ENCODE measurements at places on chromosomes 13 and 19.

GRCh38 chr13:111043575-111043982 is 71.5 kb upstream of the ARHGEF7 start:
- no peak for DNase-seq

- no peak for DNase-seq
Observed at GRCh38 chr19:14139944-14140343, 3.6 kb upstream of the ASF1B start.

DNA sequence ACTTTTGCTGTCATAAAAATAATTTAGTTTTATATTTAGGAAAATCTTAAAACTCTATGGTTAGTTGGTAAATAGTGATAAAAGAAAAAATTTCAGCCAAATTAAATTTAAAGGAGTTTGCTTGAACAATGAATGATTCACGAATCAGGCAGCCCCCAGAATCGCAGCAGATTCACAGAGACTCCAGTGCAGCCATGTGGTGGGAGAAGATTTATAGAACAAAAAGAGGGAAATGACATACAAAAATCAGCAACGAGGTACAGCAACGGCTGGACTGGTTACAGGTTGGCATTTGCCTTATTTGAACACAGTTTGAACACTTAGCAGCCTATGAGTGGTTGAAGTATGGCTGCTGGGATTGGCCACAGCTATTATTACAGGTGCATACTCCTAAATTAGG is 96.4 kb upstream of the MYCBP2 start:
- no peak for DNase-seq

GRCh38 chr13:76973920-76974617 is 17.8 kb upstream of the CLN5 start:
- DNase-seq, result no peak

- DNase-seq, result peak; percentile 66
Observed at GRCh38 chr13:101449790-101450748, 2.4 kb upstream of the ITGBL1 start.

GRCh38 chr19:6801485-6802086 is 29.1 kb downstream of the VAV1 start:
- no peak for DNase-seq

- no peak for DNase-seq
Observed at GRCh38 chr13:67138970-67139369, 91.2 kb downstream of the PCDH9 start.

- DNase-seq, result no peak
Observed at GRCh38 chr19:50039968-50040367, 14.2 kb downstream of the ZNF473 start.

DNA sequence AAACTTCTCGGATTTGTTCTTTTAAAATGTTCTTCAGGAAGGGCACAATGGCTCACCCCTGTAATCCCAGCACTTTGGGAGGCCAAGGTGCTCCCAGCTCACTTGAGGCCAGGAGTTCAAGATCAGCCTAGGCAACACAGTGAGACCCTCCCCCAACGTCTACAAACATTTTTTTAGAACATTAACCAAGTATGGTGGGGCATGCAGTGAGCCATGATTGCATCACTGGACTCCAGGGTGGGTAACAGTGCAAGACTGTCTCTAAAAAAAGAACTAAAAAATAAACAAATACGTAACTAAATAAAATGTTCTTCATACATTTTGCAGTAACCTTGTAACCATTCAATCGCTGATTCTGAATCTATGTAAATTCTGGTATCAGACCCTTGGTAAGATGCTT is 2.1 kb upstream of the IPO5 start:
- no peak for DNase-seq

DNA sequence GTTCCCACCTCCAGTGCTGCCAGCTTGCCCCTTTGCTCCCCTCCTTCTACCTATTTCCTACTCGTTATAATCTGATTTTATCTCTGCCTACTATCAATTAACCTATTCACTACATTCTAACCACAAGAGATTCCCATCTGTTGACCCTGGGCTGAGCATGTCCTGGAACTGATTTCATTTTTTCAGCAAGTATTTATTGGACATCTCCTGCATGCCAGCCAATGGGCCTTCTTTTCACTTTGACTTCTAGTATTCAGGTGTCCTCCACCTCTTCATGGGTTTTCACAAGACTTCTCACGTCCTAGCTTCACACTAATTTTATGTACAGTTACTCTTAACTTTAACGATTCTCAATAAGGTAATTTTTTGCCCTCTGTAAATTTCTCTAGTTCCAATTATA is 282.7 kb upstream of the KLHL1 start:
- no peak for DNase-seq

DNA sequence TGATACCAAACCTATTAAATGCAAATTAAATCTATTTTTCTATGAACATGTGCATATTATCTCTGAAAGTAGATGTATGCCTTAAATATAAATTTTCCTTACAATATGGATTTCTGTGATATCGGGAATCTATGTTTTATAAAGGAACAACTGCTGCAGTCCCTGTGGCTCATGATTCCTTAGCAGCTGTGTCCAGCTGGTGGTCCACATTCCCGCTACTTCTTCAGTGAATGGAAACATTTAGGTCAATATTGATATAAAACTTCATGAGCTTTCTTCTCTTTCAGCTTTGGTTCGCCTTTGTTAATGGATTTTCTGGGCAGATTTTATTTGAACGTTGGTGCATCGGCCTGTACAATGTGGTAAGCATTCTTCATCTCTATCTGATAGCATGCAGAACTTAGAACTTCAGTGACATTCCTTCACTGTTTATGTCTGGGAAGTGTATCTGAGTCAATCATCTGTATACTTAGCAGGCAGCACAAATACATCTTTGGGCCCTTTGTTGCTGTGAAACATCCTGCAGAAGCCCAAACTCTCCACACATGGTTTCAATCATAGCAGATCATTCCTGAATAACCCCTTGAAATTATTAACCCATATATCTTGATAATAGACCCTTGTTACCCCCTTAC is 223.9 kb downstream of the SHISA2 start:
- no peak for DNase-seq

DNA sequence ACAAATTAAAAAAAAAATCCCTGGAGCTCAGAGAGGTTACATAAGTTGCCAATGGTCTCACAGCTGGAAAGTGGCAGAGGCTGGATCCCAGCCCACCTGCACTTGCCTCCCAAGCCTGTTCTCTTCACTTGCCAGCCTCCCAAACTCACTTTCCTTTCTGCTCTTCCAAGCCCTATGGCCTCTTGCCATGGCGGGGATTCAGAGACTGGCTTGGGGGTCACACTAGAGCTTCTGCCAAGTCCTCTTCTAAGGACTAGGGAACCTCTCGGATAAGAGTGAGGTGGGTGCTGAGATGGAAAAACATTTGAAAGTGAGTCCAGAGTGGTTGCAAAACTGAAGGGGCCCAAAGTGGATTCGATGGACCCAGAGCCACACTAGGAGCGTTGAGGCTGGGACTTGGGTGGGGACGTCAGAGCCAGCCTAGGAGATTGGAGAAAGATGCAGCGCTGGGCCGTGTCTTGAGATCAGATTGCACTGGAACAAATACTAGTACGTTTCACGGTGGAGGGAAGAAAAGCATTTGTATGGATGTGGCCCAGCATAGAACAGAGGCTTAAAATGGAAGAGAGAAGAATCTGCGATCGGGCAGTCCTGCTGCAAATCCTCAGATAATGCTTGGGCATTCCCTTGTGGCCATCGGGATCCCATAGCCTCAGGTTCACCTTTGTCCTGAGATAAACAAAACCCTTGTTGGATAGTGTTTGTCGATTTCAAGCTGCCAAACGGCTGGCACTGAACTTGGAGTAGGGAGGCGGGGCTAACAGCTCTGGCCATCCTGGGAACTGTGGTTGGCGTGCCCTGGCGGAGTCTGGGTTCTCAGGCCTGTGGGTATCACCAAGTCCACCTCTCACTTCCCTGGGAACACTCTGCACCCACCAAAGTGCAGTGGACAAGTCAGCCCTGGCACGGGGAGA is 84.8 kb downstream of the ING1 start:
- no peak for DNase-seq

DNA sequence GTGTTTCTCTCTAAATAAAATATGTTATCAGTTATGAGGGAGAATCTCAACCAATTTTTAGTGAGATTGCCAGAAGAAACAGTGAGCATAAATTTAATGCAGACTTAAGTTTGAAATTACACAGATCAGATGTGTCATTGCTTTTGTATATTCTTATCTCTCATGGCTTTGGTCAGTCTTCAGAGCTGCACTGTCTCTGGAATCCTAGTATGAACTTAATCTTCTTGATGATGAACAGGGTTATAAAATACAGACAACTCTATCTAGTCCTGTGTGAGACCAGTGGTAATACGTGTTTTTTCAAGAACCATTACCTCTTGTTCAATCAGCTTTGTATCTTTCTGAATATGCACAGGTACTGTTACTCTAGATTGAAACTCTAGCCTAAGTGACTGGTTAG is 528.0 kb downstream of the DACH1 start:
- DNase-seq, result no peak

- DNase-seq, result no peak
Observed at GRCh38 chr19:50835785-50836542, 2.6 kb upstream of the KLK15 start.
